ENCODE measurements at places on chromosomes 2 and 18.
A peak's percentile ranks its signal among the peaks of the same experiment; 100 is the strongest.

DNA sequence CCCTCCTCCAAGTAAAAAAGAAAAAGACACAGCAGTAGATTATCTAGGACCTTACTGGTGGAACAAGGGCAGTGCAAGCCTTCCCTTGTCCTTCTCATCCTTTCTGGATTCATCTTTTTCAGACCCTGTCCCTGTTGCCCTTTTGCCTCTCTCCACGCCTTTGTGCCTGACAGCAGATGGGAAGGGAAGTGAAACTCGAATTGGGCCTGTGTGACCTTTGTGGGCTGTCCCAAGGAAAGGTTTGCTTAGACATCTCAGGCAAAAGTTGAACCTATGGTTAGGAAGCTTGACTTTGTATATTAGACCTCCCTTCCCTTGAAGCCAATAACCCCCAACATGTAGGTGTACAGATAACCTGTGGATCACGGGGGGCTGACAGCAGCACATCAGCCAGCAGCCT, 185.3 kb downstream of the PRKCE start:
- peak; percentile 84 for DNase-seq

- DNase-seq: no peak
Measured at GRCh38 chr2:38038682-38039081, 37.3 kb downstream of the CYP1B1 start.

DNA sequence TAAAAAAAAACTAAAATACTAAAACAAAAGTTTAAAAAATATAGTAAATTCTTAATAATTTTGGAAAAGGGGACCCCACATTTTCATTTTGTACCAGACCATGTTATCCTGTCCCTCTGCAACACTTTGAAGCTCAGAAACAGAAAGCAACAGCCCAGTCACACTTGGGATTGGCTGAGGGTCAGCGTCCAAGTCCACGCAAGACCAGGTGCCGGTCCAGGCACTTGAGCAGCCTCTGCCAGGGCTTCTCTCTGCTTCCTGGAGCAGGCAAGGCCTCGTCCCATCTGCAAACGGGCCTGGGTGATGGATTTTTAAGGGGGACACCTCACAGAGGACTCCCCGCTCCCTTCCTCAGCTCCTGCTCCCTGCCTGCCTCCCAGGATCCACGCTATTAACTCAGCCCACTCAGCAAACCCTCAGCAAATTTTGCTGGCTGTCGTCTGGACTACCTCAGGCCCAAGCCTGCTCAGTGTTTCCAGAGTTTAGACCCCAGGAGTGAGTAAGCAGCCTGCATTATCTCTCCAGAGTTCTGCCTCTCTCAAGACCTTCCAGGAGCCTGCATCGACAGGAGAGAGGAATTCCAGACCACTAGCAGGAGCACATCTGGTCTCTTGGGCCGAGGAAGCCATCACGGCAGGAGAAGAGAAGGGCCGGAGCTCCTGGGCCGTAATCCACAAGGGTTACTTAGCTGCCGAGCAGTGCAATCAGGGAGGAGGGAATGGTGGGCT, 88.7 kb upstream of the STPG4 start:
- DNase-seq: no peak

DNA sequence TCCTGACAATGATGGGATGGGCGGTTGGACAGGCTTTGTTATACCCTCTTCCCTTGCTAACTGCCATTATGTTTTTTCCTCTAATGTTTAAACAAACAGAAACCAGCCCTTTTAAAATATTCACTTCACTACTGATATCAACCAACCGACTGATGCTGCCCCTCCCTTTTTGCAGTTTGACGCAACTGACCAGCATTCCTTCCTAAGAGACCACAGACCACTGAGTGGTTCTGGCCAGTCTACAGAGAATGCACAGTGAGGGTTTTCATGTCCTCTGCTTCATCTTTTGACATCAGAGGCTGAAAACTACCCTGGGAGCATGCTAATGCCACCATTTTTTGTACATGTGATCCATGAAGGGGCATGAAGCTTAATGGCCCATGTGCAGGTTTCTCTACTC, 85.3 kb downstream of the CYP26B1 start:
- peak; percentile 6 for DNase-seq

DNA sequence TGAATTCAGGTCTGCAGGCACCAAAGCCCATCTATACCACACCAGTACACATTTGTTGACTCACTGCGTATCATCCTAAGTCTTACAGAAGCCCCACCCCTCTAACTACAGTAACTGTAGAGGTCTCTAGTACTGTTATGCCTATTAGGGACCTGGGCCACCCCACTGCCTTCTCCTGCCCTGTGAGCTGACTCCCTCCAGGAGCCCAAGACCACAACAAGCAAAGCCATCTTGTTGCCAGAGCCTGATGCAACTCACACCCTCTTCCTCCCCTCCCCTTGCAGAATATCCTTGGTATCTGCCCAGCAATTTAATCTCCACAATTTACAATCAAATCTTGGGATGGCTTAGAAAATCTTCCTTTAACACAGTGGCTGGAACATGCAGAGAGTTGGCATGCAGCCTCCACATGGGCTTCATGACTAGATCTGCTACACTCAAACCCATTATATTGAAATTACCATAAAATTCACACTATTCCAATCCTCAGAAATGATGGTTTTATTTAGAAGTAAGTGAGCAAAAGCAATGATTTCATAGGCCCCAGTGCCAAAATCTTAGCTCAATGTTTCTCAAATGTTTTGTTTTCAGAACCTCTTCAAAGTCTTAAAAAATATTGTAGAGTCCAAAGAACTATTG, 17.7 kb upstream of the CYP1B1 start:
- no peak for DNase-seq

DNA sequence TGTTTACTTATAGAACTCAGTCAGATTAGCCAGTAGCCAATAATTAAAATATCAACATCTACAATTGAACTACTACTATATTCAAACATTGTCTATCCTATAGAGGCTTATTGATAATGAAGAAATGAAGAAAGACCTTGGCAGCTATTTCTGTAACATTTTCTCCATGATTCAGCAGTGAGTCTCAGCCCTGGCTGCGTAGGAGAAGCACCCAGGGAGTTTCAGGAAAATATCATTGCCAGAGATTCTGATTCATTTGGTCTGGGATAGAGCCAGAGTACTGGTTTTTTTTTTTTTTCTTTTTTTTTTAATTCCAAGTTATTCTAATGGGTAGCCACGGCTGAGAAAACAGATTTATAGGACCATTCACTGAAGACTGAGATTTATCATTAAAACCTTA, 404.8 kb downstream of the TXNL1 start:
- no peak for DNase-seq

DNA sequence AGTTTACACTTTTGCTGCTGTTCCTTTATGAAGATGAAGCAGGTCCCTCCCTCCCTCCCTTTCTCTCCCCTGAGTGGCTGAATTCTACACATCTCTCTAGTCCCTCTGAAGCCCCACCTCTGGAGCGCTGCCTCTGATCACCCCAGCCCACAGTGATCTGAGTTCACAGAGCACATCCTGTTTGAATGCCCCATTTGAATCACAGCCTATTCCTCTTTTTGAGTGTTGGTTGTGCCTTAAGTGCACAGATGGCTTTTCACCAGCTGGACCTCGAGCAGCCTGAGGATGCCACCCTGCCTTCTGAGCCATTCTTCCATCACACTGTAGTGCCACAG, 87.1 kb downstream of the ITGB1BP1 start:
- peak; percentile 63 for DNase-seq

DNA sequence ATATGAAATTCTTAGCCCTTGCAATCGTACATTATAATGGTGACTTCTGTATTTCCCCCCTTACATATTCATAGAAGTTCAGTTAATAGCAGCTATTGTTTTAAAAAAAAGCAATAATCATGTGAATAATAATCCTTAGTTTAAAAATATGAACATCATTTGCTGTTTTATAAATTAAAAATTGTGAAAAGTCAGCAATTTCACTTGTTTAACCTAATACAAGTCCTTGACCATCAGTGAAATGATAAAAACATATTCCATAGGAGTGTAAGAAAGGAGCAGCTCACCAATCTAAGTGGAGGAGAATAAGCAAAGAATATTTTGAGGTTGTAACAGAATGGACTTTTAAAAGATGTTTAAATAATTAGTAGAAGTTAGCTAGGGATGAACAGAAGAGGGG, 650.2 kb downstream of the SUCLG1 start:
- no peak for DNase-seq

- DNase-seq: no peak
Measured at GRCh38 chr2:111072220-111072871, 48.4 kb upstream of the BCL2L11 start.

DNA sequence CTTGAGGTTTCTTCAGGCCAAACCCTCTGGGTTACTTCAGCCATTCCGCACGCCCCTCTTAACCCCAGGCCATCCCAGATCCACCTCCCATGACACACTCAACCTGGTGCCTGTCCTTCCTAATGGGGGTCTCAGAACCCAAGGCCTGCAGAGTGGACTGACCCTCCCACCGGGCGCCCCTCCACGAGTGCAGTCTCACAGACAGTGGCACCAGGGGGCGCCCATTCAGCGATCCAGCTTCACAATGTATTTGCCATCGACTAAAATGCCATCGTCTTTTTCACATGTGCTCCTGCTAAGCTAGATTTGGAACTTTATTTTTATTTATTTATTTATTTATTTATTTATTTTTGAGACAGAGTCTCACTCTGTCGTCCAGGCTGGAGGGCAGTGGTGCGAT, 38.5 kb downstream of the INPP5D start:
- no peak for DNase-seq

- peak; percentile 74 for DNase-seq
Measured at GRCh38 chr18:42048158-42048557, 93.1 kb downstream of the PIK3C3 start.

- DNase-seq: peak; percentile 70
Measured at GRCh38 chr2:180002198-180002770, 4.8 kb downstream of the CWC22 start.

DNA sequence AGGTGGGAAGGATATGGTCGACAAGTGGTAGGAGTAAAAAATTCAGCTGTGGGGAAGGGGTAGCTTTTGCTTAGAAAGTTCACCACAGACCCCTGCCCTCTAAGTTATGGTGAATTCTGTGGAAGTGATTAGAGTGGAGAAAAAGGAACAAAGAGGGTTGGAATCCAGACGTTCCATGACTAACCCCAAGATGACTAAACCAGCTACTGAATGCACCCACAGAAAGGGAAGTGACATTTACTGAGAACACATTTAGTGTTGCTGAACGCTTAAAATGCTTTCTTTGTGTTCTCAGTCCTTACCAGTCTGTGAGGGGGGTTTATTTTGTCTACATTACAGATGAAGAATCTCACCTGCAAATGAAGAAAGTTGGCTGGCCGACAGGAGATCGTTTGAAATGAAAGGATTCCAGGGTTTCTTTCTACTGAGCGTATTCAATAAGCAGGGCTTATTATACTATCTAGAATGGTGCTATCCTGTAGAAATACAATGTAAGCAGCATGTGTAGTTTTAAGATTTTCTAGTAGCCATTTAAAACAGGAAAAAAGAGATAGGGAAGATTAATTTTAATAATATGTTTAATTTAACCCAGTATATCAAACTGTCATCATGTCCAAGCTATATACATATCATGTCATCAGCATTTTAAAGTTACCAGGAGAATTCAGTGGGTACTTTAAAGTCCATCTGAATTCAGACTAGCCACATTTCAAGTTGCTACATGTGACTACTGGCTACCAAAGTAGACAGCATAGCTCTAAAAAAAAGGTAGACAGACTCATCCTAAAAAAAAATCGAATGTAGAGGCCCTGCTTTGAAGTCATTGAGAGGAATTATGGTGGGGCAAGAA, 60.1 kb downstream of the LIMS1 start:
- peak; percentile 95 for DNase-seq

- no peak for DNase-seq
Measured at GRCh38 chr2:76316691-76317090, 606.0 kb upstream of the GCFC2 start.

- DNase-seq: no peak
Measured at GRCh38 chr2:207215308-207215707, 49.6 kb upstream of the KLF7 start.

DNA sequence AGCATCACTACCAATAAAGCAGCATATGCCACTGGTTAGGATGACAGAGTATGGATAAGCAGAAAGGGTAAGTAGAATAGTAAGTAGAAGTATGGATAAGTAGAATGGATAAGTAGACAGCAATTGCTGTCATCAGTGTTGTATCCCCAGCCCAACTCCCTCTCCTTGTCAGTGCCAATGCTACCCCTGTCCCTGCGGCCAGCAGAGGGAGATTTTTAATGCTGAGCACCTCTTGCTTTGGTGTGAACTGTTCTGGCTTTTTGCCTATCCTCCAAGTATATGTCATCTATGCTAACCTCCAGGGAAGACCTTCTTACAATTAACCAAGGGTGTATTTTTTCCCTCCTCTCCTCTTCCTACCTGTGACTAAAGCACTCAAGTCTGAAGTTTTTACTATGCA, 136.7 kb upstream of the SPHKAP start:
- DNase-seq: no peak

- DNase-seq: no peak
Measured at GRCh38 chr18:61833978-61834377, 58.8 kb downstream of the RNF152 start.

- DNase-seq: no peak
Measured at GRCh38 chr2:19454125-19454524, 95.7 kb upstream of the OSR1 start.

DNA sequence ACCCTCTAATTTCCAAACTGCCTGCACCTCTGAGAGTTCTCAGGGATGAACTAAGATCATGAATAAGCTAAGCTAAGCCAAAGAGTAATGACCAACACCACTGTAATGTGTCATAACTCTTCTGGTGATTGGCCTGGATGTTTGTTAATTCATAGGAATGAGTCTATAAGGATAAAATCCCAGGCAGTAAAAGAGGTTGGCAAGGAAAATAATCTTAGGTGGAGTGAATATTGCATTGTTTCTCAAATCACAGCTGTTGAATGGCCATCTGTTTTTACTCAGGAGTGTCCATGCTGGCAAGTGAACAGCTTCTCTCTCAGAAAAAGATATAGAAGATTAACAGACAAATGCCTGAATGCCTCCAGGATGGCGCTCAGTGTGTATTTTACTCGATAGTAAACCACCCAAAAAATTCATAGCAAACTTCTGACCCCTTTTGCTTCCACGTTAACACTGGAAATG, 60.8 kb upstream of the GLS start:
- no peak for DNase-seq

DNA sequence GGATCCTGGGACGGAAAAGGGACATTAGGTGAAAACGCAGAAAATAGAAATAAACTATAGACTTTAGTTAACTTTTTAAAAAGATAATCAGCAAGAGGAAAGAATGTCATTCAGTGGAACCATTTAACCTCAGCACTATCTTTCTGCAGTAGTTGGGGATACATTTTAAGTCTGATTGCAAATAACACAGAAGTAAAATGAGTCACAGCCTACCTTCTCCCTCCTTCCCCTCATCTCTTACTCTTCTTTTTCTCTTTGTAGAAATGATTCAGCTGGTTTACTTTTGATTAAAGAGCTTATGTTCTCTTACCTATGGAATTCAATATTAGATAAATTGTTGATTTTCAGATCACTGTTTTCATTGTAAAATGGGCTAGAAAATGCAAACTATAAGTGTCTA, 171.2 kb downstream of the FAM210A start:
- no peak for DNase-seq

DNA sequence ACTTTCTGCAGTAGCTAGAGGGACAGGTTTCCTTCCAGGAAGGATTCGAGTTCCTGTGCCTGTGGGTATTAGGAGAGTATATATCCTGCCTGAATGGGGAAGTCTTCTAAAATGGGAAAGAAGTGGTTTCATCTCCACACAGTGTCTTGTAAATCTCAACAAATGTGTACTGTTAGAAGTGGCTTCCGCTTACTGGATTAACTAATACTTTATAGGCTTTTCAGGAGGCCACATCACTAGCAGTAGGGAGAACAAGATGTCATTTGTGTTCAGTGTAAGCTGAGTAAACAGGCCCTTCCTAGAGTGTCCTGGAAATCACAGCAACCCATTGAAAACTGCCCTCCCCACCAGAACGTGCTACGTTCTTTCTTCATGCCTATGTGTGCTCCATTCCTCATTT, 12.5 kb upstream of the POLR1B start:
- peak; percentile 82 for DNase-seq

- no peak for DNase-seq
Measured at GRCh38 chr2:58494071-58494501, 253.0 kb upstream of the FANCL start.

All from MV-4-11 (cell line).